Omental fat pad (tissue), 4 donors: ENCODE measurements at places on chromosomes 3 and 15. TPM values are rescaled to one million over a fixed set of nuclear protein-coding genes. Genes with fewer than 3 reads are reported as not detected.

- DNase-seq = no peak
Observed at GRCh38 chr3:140359233-140359995, 318.4 kb upstream of the TRIM42 start.

DNA sequence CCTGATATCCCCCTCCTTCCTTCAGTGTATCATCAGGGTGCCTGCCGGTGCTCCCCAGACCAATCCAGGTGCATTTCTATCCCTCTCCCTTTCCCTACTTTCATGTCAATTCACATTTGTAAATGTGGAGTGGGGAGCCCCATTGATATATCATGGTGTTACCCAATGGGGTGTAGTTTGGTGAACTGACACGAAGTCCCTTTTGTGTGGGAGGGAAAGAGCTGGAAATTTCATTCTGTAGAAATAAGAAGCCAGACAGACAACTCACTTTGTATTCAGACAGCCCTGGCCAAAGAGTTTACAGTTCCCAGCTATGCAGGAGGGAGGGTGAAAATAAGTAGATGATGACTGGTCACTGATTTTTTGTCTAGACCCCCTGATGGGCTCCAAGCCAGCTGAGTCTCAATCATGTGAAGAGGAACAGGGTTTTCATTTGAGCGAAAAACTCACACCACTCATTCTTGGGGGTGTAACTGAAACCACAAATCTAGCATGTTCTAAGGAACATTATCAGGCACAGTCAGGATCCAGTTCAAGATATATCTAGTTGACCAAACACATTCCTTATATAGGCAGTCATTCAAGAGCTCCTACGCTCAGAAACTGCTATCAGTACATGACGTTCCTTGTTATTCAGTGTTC is 58.9 kb downstream of the LMCD1 start:
- DNase-seq = no peak

DNA sequence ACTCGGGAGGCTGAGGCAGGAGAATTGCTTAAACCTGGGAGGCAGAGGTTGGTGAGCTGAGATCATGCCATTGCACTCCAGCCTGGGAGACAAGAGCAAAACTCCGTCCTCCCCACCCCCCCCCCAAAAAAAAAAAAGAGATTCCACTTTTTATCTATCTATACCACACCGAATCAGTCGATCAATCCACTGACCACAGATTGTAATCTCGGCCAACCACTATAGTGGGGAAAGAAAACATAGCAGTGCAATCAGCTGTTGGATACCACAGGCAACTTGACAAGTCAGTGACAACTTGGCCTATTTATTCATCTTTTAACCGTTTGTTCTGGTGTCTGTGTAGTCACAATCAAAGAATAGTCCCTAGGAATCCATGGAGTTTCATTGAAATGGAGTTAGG is 299.2 kb downstream of the FHIT start:
- DNase-seq = no peak

DNA sequence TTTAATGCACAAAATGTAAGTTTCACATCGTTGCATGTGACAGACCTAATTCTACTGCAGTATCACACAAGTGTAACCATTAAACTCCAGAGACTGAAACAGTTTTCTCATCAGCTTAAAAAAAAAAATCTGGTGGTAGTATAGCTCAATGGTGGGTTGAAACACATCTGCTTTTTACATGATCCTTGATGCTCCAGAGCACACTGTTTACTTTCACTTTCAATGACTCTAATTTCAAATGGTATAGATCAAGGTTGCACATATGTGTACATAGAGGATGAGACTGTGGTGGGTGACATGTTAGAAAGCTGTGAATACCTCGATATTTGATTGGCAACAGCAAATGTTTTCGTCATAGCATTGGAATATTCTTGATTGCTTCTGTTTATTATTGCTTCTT is 22.4 kb downstream of the MCTP2 start:
- no peak for DNase-seq

Gene PAK6
- total RNA-seq = not detected

DNA sequence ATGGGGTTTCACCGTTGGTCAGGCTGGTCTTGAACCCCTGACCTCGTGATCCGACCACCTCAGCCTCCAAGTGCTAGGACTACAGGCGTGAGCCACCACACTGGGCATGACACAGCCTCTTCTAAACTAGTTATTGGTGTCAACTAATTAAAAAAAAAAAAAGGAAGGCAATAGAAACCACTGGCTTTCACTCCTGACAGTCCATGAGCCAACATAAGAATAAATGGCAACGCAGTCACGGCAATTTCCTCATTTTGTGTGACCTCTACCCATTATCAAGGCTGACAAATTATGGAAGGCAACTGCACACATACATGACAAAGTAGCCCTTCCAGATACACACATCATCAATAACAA is 5.9 kb downstream of the ARHGEF3 start:
- DNase-seq = no peak

DNA sequence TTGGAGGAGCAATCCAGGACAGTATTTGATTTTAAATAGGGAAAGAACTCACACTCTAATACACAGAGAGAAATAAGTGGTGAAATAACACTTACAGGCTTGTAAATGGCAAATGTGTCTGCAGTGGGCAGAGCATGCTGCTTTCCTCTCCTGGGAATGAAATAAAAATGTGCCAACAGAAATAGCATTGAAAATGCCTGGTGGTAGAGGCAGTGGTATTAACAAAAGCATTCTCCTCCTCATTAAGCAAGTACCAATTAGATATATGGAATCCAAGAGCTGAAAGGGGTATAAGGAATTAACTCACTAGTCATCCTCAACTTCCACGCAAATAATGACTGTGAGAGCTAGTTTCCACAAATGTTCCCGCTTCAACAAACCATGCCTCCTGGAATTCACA is 364.1 kb upstream of the KCNMB2 start:
- no peak for DNase-seq

- DNase-seq = no peak
Observed at GRCh38 chr3:78368636-78369345, 1328.9 kb downstream of the ROBO2 start.

DNA sequence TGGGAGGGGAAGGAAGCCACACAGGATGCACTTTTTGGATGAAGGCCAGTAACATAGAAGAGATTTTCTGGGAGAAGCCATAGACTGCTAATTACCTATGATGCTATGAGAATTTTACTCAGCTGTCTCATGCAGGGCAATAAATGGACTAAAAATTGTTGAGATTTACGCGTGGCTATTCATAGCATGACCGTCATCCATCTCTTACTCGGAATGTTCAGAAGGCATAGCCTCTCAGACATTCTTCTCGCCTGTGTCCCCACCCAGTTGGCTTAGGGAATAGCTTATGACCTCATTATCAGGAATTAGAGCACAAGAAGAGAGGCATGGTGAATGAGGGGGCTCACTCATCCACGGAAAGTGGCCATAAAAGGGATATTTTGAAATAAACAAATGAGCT is 107.9 kb upstream of the ATP10A start:
- no peak for DNase-seq

Gene GOLGA6L7
- not detected for total RNA-seq

- DNase-seq = no peak
Observed at GRCh38 chr15:39432912-39433348, 147.9 kb upstream of the THBS1 start.

GRCh38 chr15:76333309-76333708 is 3.3 kb upstream of the ISL2 start:
- DNase-seq = no peak

DNA sequence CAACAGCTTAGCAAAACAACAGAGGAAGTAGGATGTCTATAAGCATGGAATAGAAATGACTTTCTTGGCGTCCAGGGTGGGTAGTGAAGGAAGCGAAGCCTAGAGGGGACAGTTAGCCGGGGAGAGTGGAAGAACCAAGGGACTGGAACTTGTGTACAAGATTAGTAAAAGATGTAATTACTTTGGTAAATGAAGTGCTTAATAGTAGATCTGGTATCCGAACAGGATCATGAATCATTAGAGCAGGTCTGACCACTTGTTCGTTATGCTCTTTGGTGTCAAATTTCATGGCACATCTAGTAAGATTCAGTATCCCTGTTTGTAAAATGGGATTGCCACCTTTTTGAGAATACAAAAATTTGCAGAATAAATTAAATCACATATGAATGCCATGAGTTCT is 112.5 kb upstream of the MLF1 start:
- no peak for DNase-seq

DNA sequence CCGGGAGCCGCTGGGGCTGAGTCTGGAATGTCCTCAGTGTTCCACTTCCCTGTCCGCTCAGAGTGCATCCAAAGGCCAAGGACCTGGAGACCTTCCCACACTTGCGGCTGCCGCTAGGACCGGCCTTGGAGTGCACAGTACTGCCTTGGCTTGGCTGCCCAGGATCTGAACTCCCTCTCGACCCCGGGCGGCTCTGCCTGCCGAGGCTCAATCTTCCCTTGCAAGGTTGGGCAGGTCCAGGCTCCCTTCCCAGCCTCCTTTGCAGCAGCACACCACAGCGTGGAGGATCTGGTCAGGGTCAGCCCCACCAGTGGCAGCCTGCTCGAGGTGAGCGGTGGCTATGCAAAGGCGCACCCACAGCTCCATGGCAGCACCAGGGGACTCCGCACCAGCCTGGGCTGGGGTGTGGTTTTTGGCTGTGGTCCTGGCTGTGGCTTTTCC is 69.2 kb downstream of the PLXNA1 start:
- no peak for DNase-seq
